ENCODE measurements at places on chromosomes 5 and 9.

DNA sequence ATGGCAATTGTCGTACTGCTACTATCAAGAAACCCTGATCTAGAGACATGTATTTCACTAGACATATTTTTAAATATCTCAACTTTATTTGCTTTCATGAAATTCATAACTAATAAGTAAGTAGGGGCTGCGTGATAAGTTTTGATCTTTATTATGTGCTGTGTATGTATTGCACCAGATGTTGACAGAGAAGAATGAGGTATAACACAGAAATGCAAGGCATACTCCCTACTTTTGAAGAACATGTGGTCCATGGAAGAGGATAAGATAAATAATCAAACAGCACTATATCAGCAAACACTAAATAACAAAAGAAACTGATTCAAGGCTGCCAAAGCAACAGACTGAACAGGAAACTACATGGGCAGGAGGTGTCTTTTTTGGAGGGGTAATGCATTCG lies 60.9 kb downstream of the FREM1 start:
- no peak for DNase-seq

GRCh38 chr9:110897943-110898342 lies 140.3 kb downstream of the LPAR1 start:
- no peak for DNase-seq

DNA sequence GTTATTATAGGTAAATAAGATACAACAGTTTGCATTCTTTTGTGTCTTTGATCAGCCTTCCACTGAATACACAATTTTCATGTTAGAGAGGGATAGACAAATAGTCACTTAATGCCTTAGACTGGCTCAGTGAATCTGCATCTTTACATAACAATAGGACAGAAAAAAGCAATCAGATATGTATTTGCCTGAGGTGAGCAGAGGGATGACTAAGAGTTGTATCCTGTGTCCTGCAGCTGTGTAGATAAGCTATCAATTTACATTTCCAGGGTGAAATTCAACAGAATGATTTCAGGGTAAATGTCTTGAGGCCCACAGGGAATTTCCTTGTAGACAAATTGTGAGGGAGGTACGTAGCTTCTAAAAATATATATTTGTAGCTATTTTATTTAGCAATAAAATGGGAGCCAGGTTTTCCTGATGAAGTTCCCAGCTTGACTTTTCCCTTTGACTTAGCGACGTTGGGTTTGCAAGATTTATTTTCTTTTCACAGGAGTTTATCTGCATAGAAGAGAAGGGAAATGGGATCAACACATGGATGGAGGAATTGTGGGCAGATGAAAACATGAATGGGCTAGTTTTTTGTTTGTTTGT lies 586.1 kb upstream of the CDH6 start:
- DNase-seq, result no peak

DNA sequence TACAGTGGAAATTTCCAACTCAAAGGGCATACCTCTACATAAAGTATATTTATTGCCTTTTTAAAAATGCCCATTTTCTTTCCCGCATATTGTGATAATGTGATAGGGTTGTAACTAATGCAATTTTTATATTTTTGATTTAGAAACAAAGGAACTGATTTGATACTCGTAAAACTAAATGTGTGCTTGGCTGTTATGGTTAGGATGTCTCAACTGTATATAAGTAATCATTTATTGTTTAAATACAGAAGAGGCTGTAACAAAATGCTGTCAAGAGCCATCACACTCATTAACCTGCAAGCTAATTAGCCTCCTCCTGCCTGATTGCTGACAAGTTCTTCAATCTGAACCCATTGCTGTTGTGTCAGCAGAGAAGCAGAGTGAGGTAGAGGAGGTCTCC lies 149.2 kb downstream of the PBX3 start:
- no peak for DNase-seq

DNA sequence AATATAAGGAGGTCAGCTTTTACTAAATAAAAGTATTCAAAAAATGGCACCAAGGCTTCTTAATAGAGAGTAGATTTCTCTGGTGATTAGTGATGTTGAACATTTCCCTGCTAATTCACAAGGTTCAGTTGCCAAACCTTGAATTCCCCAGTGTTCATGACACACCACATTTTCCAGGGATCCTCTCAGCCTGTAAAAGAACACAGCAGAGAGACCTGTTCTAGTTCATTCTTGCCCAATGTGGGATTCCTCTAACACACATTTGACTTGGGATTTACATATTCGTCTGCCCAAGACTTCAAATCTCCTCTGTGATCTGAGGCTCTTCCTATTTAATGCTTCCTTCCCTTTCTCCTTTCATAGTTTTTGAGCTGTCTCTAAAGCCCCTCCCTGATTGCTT lies 273.2 kb upstream of the CDH9 start:
- DNase-seq, result no peak

DNA sequence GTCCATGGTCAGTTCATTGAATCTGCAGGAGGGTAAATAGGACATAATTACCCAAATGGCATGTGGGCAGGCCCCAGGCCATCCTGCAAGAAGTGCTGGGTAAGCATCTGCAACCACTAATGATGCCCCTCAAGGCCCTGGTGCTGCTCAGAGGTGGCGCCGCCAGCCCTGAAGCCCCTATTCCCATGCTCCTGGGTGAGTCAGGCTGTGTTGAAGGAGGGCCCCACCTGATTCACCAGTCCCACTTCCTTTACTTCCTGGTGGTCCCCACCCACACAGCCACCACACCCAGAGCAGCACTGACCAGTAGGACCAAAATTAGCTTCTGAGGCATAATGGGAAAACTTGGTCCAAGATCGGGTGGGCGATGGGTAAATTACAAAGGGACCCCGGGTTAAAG lies 120.4 kb upstream of the SPRY4 start:
- no peak for DNase-seq

- no peak for DNase-seq
Observed at GRCh38 chr5:139574641-139575312, 13.6 kb downstream of the UBE2D2 start.

DNA sequence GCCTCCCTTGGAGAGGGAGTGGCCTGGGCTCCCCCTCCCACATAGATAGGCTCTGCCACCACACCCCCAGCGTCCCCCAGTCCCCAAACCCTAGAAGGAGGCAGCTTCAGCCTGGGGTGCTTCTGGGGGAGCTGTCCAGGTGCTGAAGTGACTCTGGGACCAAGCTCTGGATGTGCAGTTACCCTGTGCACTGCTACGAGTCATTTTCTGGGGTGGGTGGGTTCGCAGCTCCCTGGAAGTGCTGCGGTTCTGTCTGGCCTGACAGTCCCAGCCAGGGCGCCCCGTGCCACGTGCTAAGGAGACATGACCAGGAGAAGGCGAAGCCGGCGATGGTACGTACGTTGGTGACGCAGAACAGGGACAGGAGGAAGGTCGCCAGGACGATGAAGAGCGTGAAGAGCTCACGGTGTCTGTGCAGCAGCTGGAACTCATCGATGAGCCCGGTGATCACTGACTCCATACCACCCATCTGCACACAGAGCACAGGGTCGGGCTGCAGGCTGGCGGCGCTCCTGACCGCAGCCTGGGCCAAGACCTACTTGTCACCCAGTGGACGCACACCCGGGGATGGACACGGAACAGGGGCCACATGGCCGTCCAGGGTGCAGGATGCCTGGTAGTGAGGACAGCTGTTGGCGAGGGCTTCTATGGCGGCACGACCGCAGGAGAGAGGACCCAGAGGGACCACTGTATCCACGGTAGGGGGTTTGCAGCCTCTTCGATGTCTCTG lies 35.7 kb downstream of the SLC6A3 start:
- DNase-seq, result no peak

DNA sequence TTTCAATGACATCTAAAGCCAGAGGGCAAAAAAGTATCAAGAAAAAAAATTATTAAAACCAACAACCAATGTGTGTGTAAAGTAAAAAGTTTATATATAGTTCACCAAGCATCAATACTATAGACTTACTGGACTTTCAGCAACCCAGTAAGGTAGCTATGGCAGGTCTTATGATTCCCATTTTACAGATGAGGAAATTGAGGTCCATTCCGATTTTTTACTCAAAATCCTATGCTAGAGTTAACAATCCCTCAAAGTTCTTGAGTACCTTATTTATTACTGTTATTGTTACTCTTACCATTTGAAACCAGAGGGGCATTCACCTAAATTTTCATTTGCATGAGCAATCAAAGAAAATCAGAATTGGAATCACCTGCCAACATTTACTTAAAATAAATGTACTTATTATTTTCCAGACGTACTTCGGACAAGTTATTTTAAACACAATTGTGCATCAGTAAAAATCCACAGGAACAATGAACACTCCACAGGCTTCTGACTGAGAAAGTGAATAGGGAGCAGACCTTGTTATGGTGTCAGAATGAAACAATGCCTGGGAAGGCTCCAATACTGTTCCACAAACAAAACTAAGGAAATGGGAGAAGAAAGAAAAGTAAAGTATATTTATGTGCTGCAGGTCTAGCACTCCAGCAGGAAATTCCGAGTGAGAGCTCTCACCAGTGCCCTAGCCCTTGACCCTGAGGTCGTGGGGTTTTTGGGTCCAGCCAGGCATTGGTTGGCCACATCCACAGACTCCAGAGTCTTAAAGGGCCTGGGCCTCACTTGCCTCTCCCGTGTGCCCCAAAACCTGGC lies 229.9 kb downstream of the PIK3R1 start:
- no peak for DNase-seq

DNA sequence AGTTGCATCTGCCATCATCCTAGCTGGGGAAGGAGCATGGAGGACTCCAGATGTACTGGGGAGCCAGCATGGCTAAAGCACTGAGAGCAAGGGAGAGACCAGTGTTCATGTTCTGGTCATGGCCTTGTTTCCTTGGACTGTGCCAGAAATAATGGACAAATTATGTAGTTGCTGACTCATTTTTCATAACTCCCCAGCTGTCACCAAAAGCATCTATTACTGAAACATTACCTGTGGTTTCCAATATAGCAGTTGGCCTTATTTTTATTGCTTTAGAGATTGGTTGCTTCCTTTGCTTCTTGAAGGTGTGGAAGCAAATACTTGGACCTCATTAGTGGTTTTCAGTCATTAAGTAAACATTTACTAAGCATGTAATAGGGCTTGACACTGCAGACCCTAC lies 11.3 kb downstream of the RALGPS1 start:
- DNase-seq, result no peak

GRCh38 chr5:43019291-43019613 lies 20.9 kb downstream of the ANXA2R start:
- DNase-seq, result no peak

- DNase-seq, result no peak
Observed at GRCh38 chr5:10678244-10678643, 82.8 kb downstream of the DAP start.

DNA sequence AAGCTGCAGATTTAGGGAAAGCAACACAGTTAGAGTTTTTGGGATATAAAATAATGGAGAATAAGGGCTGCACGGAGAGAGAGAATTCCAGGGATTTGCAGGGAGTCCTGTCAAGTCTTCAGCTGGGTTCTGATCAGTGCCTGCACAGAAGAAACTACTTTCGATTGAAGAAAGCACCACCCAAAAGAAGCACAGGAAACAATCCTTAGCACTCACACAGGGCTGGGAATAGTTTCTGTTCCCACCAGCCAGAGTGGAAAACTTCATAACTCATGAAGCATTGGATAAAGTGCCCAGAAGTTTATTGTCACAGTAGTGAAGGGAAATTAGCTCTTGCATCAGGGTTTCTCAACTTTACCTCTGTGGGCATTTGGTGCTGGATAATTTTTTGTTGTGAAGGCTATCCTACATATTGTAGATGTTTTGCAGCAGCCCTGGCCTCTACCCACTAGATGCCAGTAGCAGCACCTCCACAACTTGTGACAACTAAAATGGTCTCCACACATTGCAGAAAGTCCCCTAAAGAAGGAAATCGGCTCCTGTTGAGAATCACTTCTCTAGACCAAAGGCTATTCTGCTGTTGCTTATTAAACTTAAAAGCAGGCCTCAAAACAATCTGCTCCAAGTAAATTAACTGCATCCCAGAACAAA lies 71.0 kb upstream of the FAM120A start:
- no peak for DNase-seq

- no peak for DNase-seq
Observed at GRCh38 chr9:37752642-37753488, 740 bp upstream of the TRMT10B start.

- DNase-seq, result no peak
Observed at GRCh38 chr9:22363421-22363887, 83.2 kb upstream of the DMRTA1 start.

DNA sequence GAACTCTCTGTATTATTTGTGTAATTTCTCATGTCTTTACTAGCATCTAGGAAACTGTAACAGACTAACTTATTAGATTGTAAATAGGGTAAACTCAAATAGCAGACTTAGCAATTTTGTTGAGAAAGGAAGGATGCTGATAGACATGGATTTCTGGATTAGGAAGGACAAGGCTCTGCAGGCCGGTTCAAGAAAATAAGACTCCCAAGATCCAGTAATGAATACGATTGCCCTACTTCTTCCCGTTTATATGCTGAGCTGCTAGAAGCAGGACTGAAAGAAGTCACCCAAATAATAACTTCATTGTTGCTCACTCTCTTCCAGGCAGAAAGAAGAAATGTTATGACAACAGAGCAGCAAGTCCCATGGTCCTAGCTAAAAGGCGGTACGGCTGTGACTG lies 22.8 kb upstream of the C9orf40 start:
- no peak for DNase-seq

GRCh38 chr9:87088621-87089365 lies 141.5 kb upstream of the GAS1 start:
- no peak for DNase-seq

DNA sequence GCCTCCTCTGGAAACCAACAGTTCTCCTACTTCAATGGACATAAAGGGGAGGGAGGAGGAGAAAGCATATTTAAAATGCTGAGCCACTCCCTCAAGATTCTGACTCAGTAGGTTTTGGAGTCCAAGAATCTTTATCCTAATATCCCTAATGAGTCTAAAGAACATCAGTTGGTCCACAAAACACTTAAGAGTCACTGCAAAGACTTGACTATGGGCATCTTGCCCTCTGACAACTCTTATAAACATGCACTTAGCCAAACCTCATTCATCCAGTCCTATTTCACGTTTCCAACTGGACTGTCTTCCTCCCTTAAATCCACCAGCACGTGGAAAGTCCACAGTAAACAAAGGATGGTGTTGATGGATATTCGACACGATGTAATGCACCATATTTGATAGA lies 172.5 kb downstream of the FAM114A2 start:
- DNase-seq, result no peak

DNA sequence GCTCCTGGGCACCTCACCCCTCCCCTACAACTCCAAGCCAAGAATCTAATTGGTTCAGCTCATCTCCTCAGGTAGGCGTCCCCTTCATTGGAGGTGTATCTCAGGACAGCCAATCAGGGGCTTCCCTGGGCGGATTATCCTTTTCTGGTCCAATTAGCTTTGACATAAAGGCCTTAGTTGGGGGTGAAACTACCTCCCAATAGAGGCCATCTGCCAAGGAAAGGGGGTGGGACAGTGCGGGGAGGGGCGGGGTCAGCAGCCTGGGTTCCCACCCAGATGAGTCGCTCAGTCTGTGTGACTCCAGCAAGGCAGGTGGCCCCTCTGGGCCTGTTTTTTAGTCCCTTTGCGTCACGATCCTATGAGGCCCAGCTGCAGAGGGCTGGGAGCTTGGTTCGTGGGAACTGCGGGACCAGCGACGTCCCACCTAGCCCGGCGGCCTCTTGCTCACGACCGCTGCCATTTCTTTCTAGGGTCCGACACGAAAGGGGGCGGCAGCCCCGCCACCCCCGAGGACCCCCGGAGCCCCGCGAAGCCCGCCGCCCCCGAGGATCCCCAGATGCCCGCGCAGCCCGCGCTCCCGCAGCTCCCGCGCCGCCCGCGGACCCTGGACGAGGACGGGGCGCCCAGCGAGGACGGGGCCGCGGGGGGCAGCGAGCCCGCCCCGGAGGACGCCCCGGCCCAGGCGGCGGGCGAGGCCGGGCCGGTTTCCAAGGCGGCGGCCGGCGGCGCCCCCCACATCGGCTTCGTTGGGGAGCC lies 8.9 kb downstream of the PRRT1B start:
- no peak for DNase-seq

All from cortex of kidney (tissue), 1 donor.